ENCODE measurements at places on chromosomes 6 and 20. TPM values are rescaled to one million over a fixed set of nuclear protein-coding genes. Genes with fewer than 3 reads are reported as not detected.

The FAM135A gene
- total RNA-seq, result 10.8 TPM

The KIF25 gene
- not detected for total RNA-seq

The IER3 gene
- 1.3 TPM for total RNA-seq

The CDH22 gene
- total RNA-seq, result 1.2 TPM

The ZC2HC1B gene
- total RNA-seq, result not detected

The ZHX3 gene
- total RNA-seq, result 29.3 TPM

The CRISP3 gene
- total RNA-seq, result not detected

The CTAGE9 gene
- total RNA-seq, result not detected

The LY6G6F gene
- total RNA-seq, result not detected

The BPI gene
- not detected for total RNA-seq

The FNDC11 gene
- total RNA-seq, result not detected

The HLA-DPB1 gene
- 19.5 TPM for total RNA-seq

The POM121L2 gene
- not detected for total RNA-seq

The ENPP1 gene
- 4.4 TPM for total RNA-seq

The LY6G5C gene
- not detected for total RNA-seq

The COL20A1 gene
- not detected for total RNA-seq

The NR2E1 gene
- not detected for total RNA-seq

The COL19A1 gene
- total RNA-seq, result 0.65 TPM

The ULBP2 gene
- total RNA-seq, result 0.49 TPM

The RIPOR2 gene
- total RNA-seq, result 20.9 TPM

The CASS4 gene
- total RNA-seq, result 0.36 TPM

The DNAH8 gene
- not detected for total RNA-seq

The ETV7 gene
- total RNA-seq, result not detected

The NINL gene
- total RNA-seq, result 0.63 TPM

The ARFGEF3 gene
- total RNA-seq, result 0.40 TPM

The SLPI gene
- total RNA-seq, result 194 TPM

The CLPSL1 gene
- total RNA-seq, result not detected

The SLC26A8 gene
- 0.11 TPM for total RNA-seq

The GPR6 gene
- total RNA-seq, result not detected

The NNAT gene
- 2.4 TPM for total RNA-seq

The NKAIN4 gene
- not detected for total RNA-seq

The PTCRA gene
- not detected for total RNA-seq

The TBC1D20 gene
- 39.0 TPM for total RNA-seq

The EPHA7 gene
- 0.07 TPM for total RNA-seq

The KIAA0408 gene
- total RNA-seq, result 34.0 TPM

The TUBB2B gene
- total RNA-seq, result 1.6 TPM

The RFX6 gene
- not detected for total RNA-seq

The KIAA1755 gene
- total RNA-seq, result 0.38 TPM

The PNPLA1 gene
- total RNA-seq, result not detected

The AVP gene
- total RNA-seq, result not detected

The FOXQ1 gene
- total RNA-seq, result not detected

The LRRC73 gene
- not detected for total RNA-seq
